A375 (cell line): ENCODE measurements at places on chromosomes 6 and 20. TPM values are rescaled to one million over a fixed set of nuclear protein-coding genes. Genes with fewer than 3 reads are reported as not detected.

Gene MUCL3
- total RNA-seq: not detected in 2 replicates

Gene ROMO1
- total RNA-seq: 663 and 700 TPM in 2 replicates

Gene CGA
- total RNA-seq: not detected in 2 replicates

Gene ULBP3
- total RNA-seq: 7.1 and 14.2 TPM in 2 replicates

Gene ADTRP
- 1.1 and 1.4 TPM in 2 replicates for total RNA-seq

Gene GABRR1
- not detected in 2 replicates for total RNA-seq

Gene CLVS2
- 0.13 and 0.60 TPM in 2 replicates for total RNA-seq

Gene PTGIS
- total RNA-seq: 0.05 and 0.08 TPM in 2 replicates

Gene MCCD1
- total RNA-seq: not detected in 2 replicates

Gene CASP8AP2
- total RNA-seq: 9.7 and 11.0 TPM in 2 replicates

Gene MEP1A
- total RNA-seq: not detected in 2 replicates

Gene ID4
- total RNA-seq: 3.7 and 5.6 TPM in 2 replicates

Gene EFCAB8
- 0.05 TPM in 1 of 2 replicates, not detected in the other for total RNA-seq
